ENCODE measurements at places on chromosomes 3 and 15.

GRCh38 chr3:102733791-102734563 lies 299.2 kb downstream of the ZPLD1 start:
- no peak for DNase-seq

DNA sequence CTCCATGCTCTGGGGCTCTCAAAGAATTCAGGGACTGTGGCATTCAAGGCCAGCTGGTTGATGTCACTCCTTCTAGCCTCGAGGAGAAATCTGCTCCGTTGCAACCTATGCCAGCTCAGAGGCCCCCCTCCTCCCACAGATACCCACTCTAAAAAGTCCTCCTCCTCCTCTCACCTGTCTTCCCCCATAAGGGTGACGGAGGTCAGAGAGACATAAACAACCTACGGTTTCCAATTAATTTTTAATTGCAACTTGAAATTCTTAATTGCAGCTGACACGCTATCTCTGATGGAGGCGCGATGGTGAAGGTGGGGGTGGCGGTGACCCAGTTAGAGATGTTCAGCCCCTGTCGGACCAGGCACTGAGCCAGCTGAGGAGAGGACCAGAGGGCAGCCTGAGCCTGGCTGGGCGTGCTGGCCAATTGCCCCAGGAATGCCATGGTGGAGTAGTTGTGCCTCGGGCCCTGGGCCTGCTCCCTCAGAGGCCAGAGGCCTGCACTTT lies 43.2 kb upstream of the INSYN1 start:
- DNase-seq, result no peak

DNA sequence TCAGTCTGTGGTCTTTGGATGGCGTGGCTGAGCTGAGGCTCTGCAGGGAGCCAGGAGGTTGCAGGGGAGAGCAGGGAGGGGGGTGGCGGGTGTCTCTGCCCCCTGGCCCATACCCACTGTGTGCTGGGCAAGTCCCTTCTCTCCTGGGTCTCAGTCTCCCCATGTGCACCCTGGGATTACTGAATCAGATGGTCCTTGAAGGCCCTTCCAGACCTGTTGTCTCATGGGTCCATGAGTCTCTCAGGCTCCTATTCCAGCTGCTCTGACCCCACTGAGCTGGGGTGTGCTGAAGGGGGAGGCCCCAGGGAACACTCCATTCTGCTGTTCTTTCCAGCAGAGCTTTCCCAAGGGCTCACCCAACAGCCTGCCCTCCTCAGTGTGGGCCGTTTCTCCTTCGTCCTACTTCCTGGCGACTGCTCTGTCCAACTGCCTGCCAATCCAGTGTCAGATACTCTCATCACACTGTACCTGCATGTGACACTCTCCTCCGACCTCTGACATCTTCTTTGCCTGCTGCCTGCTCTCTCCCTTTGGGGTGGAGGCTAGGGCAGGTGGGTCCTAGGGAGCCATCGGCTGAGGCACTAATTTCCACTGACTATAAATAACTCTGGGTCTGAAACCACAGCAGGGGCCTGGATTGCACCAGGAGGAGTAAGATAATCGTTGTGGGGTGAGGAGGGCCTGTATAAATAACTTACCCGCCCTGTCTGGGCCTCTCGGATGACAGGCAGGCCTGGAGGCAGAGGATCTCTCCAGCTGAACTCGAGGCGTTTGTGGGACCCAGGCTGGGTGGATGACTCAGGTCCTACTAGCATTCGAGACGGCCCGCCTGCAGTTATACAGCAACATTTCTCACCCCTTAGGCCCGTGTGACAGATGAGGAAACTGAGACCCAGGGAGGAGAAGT lies 67.1 kb downstream of the ATP2B2 start:
- DNase-seq, result no peak

- no peak for DNase-seq
These were observed 58.1 kb downstream of the DGKG start for GRCh38 chr3:186303965-186304364.

GRCh38 chr3:197613199-197613598 lies 57.4 kb upstream of the BDH1 start:
- peak; percentile 28 for DNase-seq

DNA sequence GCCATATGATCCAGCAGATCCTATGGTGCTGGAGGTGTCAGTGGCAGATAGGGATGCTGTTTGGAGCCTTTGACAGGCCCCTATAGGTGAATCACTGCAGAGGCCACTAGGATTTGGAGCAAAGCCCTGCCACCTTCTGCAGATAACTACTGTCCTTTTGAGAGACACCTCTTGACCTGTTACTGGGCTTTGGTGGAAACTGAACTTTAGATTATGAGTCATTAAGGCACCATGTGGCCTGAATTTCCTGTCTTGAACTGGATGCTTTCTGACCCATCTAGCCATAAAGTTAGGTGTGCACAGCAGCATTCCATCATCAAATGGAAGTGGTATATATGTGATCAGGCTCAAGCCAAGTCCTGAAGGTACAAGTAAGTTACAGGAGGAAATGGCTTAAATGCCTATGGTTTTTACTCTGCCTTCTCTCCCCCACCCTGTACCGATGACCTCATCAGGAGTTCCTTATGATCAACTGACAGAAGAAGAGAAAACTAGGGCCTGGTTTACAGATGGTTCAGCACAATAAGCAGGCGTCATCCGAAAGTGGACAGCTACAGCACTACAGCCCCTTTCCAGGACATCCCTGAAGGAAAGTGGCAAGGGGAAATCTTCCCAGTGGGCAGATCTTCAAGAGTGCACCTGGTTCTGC lies 565.6 kb upstream of the AGTR1 start:
- DNase-seq, result no peak

GRCh38 chr3:30964612-30965011 lies 70.2 kb upstream of the GADL1 start:
- no peak for DNase-seq

GRCh38 chr3:113008117-113008516 lies 17.3 kb downstream of the GTPBP8 start:
- DNase-seq, result no peak

DNA sequence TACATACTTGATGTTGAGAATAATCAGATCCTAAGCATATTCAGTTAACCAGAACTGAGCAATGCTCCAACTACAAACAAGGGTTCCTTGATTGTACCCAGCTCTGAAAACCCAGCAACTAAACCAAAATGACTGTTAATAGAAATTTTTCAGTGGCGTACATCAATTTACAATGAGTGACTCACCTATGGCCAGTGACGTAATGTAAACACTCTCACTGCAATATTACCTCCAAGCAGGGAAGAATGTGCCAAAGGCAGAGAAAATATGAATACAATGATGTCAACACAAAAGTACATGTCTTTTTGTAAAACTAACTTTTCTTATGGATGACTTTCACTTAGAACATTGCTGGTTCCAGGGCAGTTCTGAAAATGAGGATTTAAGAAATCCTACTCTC lies 611.3 kb downstream of the EDEM1 start:
- no peak for DNase-seq

DNA sequence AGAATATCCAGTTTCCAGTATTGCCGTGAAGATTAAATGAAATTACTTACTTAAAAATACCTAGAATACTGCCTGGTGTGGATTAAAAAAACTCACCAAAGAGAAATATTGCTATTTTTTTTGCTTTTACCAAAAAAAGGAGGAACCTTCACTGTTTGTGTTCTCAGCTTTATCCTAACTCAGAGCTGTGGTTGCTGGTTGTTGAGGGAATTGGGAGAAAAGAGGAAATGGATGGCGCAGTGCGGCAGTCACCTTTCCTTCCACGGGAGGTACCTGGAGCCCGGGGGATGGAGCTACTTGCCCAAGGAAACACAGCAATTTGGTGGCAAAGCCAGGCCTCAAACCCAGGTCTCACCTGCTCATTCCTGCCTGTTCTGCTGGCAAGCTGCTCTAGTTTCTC lies 270.3 kb downstream of the RPLP1 start:
- DNase-seq, result no peak

DNA sequence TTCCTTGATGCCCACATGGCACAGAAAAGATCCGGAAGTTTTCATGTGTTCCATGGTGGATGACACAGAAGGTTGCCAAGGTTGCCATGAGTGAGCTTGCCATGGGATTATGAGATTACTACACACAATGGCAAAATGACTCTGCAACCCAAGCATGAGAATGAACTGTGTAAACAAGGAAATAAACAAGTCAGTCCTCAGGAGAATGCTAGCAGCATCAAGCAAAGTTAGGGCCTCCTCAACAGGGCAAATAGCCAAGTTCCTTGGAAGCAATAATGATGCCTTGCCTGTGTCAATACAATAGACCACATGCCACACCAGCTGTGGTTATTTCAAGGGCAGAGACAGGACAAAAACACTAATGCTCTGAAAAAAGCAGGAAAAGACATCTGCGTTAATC lies 41.8 kb downstream of the AQR start:
- DNase-seq, result no peak

DNA sequence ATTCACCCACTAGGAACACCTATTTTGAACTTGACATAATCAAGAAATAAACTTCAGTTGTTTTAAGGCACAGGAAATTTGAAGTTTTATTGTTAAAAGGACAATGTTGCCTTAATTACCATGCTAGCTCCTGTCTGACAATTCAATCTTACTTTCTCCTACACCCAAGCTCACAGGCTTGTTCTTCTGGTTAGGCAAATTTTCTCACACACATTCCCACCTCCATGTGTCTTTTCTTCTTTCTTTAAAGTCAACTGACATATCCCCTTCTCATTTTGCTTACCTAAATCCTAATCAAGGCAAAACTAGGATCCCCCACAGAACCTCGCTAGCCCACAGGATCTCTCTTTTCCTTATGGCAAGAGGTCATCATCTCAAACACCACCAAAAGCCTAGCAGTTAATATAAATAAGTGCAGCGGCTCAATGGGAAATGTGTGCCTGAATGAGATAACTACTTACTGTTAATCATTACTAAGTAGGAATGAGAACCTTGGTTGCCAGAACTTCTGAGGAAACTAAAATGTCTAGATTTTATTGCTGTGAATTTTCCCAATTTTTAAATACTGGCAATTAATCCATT lies 189.3 kb downstream of the PLCH1 start:
- DNase-seq, result no peak

- no peak for DNase-seq
These were observed 103.4 kb downstream of the CHST2 start for GRCh38 chr3:143222981-143223380.

DNA sequence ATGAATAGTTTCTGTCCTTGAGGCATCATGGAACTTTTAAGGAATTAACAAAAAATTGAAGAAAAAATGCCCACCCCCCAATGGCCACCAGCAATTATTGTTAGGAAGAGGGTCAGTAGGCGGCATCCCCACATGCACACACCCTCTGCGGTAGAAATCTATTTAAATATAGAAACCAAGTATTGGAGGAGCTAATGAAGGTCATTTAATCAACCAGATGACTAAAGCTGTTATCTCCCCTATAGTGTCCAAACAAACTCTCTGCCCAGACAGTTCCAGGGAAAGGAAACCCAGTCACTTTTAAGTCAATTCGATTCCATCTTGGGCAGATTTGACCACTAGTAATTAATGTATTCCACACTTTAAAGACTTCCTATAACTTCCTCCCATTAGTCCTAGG lies 47.1 kb downstream of the DGKG start:
- no peak for DNase-seq

- no peak for DNase-seq
These were observed 196.7 kb downstream of the SSR3 start for GRCh38 chr3:156358232-156358631.

DNA sequence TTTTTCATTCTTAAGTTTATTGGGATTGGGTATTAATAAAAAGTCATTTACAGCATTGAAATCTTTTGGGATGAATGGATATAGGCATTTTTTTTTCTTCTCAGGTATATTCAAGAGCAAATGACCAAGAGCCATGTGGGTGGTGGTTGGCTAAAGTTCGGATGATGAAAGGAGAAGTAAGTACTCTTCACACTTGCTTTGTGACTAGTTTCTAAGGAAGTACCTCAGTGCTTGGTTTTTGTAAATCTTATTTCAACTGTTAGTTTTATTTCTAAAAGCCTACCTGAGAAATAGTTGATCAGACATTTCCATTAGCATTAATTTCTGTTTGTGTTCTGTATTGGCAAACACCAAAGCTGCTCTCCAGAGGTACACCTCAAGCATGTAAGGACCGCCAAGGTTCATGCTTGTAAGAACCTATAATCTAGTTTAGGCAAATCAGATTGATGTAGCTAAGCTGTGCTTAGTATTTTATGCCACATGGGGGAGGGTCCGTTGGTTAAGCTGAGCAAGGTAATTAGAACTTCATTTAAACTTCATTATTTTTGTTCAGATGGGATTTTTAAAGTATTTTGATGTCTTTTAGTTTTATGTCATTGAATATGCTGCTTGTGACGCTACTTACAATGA lies 35.4 kb downstream of the FXR1 start:
- no peak for DNase-seq

DNA sequence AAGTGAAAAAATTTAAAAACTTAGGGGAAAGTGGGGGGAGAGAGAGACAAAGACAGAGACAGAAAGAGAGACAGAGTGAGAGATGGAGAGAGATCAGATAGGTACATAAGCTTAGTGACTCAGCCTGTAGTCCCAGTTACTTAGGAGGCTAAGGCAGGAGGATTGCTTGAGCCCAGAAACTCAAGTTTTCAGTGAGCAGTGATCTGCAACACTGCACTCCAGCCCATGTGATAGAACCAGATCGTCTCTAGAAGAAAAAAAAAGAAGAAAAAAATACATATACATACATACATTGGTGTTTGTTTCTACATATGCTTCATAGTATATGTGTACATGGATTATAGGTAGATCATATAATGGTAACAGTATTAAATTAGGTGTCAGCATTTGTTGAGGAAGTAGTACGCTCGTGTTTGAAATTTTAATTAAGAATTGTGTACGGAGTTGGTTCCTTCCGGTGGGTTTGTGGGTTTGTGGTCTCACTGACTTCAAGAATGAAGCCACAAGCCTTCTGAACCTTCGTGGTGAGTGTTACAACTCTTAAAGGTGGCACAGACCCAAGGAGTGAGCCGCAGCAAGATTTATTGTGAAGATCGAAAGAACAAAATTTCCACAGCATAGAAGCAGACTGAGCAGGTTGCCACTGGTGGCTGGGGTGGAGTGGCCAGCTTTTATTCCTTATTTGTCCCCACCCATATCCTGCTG lies 38.3 kb upstream of the SNRPN start:
- no peak for DNase-seq

- no peak for DNase-seq
These were observed 4.7 kb upstream of the CLASP2 start for GRCh38 chr3:33722626-33723370.

- no peak for DNase-seq
These were observed 4.5 kb upstream of the USP19 start for GRCh38 chr3:49124991-49125670.
